NB4 (cell line): ENCODE measurements at places on chromosomes 6 and 20.

DNA sequence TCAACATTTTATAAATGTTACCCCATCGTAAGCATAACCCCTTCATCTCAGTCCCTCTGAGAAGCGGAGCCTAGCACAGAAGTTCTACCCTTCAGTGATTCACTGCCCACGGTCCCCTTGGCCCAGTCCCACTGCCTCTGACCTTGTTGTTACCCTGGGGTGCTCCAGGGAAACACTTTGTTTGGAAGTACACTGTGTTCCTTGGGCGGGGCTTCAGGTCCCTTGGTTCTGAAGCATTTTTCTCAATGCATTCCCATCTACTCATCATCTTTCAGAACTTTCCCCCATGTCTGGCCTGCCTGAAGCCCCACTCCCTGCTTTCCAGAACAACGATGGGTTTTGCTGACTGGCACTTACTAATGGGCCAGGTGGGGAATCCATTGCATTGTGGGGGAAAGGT lies 296.2 kb downstream of the FOXA2 start:
- DNase-seq, result no peak

DNA sequence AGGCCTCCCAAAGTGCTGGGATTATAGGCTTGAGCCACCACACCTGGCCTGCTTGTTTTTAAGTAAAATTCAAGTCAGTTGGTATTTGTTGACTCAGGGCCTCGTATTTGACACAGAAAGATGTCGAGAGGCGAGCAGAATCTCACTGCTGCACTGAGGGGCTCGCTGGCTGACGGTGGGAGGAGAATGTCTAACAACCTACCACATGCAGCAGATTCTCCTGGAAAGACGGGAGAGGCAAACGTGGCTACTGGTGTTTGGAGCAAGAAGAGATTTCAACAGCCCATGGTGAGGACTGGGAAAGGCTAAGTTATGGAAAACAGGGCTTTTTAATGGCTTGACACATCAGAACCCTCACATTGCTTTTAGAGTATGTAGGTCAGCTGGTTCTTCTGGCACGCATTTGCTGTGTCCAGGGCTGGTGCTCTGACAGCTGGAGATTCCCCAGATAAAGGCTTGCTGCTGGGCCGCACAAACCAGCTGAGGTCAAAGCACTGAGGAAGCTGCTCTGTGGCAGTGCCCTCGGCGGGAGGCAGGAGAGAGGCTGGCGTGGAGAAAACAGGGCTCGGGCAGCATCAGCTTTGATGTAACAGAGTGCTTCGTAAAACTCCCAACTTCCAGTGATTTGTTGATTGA lies 84.2 kb upstream of the FRMD1 start:
- no peak for DNase-seq

DNA sequence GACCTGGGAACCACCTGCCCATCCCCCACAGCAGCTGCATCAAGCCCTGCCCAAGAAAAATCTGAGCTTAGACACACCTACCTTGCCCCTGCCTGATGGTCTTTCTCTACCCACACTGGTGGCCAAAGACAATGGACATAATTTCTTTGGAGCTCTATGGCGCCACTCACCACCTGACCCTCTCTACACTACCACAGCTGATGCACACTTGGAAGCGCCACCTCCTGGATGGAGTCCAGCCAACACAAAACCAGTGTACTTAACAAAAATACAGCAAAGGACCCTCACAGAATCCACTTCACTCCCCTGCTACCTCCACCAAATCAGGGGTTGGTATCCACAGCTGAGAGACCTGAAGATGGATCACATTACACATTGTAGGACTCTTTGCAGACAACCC lies 39.7 kb upstream of the CLVS2 start:
- no peak for DNase-seq

DNA sequence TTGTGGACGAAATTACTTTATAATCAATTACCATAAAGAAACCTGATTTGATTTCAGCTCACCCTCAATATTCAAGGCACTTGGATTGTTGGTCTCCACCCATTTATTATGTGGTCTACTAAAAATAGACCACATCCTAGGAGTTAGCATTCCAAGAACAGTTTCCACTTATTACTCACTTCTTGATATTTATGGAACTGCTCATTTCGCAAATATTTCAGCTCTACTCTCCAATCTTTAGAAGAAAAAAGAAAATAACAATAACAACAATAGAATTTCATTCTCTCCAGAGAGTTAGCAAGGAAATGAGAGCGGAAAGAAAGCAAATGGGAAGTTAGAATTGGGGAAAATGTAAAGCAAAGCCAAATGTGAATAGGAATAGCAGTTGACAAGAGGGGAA lies 26.2 kb upstream of the HDAC2 start:
- no peak for DNase-seq

- DNase-seq, result no peak
These were observed 188.2 kb downstream of the ZFP64 start for GRCh38 chr20:52003415-52003814.

GRCh38 chr20:44120676-44121425 lies 66.1 kb downstream of the JPH2 start:
- no peak for DNase-seq

- no peak for DNase-seq
These were observed 1.1 kb downstream of the BPIFB3 start for GRCh38 chr20:33054791-33055190.

DNA sequence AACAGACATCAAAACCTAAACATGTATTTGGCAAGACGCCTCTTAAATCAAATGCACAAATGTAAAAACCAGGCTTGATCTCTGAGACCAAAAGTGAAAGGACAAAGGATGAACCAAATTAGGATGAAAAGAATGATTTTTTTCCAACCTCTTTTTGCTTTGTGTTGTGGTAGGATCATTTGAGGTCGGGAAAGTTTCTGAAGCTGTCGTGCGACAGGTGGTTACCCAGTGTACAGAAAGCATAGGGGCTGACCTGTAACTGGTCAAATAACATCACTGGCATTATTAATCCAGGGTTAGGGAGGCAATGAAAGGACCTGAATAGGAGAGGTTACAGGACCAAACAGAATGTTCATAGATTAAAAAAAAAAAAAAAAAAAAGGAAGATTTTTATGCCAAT lies 18.1 kb upstream of the NOL7 start:
- no peak for DNase-seq

GRCh38 chr20:31829731-31830130 lies 10.6 kb downstream of the MYLK2 start:
- DNase-seq, result no peak

DNA sequence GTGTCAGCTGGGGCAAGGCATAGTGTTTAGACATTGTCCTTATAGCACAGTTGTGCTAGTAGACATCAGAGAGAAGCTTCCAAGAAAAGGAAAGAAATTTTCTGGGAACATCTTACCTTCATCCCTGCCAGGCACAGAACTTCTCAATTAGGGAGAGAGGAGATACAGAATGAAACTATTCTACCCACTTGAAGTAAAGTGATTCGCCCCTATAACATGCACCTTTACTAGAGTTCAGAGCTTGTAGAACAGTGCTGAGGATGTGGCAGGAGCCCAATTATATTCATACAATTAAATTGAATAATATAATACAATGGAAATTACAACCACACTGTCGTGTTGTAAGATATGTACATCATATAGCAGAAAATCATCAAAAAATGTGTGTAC lies 1063.9 kb upstream of the CITED2 start:
- no peak for DNase-seq

DNA sequence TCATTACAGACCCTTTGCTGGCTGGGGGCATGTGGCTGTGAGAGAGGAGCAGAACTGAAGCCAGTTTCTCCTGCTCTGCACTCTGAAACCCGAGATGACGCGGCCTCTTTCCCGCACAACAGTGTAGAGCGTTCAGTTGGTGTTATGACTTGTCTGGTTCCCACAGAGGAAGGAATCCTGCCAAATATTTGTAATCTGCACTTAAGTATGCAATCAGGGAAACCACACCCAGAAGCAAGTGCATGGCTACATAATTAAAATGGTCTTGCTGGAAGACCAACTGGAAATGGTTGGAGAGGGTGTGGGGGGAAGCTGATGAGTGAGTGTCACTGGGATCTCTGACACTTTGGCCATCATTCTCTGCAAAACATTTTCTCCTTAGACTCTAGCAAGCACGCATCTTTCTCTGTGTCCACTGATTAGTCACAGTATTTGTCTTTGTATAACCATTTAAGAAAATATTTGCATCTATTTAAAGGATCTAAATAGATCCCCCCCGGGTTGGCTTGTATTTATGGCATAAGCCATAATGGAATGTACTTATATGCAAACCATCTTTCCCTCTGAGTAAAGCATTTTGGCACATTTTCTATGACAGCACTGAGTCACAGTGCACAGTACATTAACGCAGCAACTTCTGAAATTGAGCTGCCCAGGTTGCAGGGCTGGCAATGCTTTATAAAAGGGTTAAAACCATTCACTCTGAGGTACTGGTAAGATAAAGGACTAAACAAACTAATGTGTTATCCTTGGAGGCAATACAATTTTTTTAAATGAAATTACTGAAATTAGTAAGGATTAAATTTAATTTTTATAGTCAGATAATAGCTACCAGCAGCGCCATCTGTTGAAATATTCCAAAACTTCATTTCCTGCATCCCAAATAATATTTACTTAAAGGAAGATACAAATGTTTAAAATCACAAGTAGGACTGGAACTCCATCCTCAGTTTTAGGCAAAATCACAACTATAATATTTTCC lies 76.7 kb downstream of the FOXC1 start:
- DNase-seq, result no peak

DNA sequence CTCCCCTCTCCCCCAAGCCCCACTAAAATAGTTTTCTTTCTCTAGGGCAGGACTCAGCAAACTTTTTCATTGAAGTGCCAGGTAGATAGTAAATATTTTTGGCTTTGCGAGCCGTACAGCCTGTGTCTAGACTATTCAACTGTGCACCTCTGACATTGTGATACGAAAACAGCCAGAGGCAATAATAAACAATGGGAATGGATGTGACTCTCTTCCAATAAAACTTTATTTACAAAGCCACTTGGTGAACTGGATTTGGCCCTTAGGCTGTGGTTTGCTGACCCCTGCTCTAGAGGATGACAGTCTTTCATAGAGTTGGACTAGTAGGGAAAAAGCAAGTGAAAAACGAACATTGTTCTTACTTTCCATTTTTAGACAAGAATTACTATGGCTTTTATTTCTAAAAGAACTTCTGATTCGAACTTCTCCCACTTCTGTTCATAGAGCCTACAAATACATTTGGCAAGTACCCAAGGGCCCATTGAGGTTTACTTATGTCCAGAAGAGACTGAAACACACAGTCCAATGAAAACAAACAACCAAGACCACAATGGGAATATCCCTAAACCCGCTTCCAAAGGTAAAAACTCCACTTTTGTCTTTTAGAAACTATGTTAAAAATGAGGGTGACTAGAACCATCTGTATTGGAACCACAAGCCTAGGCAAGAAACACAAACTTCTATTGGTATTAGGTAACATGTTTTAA lies 46.4 kb upstream of the CDKAL1 start:
- no peak for DNase-seq
